ENCODE measurements at places on chromosomes 16 and 17. TPM values are rescaled to one million over a fixed set of nuclear protein-coding genes. Genes with fewer than 3 reads are reported as not detected.

CCL5 gene
- total RNA-seq: not detected

C16orf92 gene
- not detected for total RNA-seq

C1QL1 gene
- total RNA-seq: 7.1 TPM

GRCh38 chr16:85663891-85664321 lies 24.8 kb downstream of the GINS2 start:
- no peak for DNase-seq

GRCh38 chr17:65301184-65301583 lies 164.0 kb downstream of the RGS9 start:
- no peak for DNase-seq

ALDH3A1 gene
- total RNA-seq: 0.64 TPM

DNA sequence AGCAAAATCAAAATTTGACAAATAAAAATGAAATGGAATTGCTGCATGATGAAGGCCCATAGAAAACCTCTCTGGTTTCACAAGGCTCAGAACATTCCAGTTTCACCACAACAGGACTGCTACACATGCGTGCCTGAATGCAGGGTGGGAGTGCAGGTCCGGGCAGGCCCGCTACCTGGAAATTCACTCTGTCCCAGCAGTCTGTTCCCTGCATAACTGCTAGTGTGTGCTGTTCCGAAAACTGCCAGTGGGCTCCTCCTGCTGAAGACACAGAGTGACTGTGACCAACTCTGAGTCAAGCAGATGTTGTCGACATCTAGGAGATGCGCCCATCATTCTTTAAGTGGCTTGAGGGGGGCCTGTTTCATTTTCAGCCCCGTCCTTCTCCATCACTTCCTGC lies 284.8 kb upstream of the MAF start:
- DNase-seq: no peak

CTRB1 gene
- total RNA-seq: not detected

GRCh38 chr16:67872131-67872630 lies 671 bp upstream of the EDC4 start:
- no peak for DNase-seq

HNF1B gene
- not detected for total RNA-seq

DNA sequence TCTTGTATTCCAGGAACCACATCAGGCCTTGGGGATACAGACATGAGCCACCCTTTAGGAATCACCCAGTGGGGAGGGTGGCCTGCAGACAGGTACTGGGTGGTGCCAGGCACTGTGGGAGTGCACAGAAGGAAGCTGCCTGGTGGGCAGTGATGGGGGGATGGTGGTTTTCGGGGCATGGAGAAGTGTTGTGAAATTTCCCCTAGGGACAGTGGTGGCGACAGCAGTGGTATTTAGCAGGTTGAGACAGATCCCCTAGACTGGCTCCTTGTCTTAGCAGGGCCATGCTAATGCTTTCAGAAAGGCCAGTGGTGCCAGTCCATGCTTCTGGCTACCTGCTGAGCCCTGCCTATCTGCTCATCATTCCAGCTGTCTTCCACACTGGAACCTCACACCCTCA lies 129.6 kb downstream of the SPACA3 start:
- DNase-seq: no peak

DNA sequence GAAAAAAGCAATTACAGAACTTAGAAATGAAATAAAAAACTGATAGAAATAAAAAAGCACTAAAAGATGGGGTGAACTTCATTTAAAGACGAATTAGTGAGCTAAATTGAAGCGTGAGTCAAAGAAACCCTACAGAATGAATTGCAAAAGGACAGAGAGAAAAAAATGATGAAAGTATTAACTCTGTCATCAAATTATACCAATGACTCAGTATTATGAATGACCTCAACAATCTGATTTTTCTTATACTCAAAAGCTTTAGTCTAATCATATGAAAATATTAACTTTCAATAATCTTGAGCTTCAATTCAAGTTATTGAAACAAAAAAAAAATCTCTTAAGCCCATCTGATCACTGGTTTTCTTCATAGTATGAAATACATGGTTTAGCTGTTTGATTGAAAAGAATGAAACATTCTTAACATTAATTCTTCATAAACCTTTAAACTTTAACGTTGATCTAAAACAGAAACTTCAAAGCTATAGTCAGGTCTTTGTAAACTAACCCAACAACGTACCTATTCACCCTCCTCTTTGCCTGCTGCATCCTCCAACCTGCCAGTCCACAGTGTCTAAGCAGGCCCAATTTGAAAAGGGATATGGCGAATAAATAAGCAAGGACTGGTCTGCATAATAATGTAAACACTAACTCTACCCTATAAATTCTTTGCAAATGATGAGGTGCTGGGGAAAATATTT lies 6.6 kb downstream of the ABCA5 start:
- no peak for DNase-seq

GNG13 gene
- not detected for total RNA-seq

HID1 gene
- 11.8 TPM for total RNA-seq

- no peak for DNase-seq
Observed at GRCh38 chr16:60914334-60914733, 1121.9 kb downstream of the CDH8 start.

DNA sequence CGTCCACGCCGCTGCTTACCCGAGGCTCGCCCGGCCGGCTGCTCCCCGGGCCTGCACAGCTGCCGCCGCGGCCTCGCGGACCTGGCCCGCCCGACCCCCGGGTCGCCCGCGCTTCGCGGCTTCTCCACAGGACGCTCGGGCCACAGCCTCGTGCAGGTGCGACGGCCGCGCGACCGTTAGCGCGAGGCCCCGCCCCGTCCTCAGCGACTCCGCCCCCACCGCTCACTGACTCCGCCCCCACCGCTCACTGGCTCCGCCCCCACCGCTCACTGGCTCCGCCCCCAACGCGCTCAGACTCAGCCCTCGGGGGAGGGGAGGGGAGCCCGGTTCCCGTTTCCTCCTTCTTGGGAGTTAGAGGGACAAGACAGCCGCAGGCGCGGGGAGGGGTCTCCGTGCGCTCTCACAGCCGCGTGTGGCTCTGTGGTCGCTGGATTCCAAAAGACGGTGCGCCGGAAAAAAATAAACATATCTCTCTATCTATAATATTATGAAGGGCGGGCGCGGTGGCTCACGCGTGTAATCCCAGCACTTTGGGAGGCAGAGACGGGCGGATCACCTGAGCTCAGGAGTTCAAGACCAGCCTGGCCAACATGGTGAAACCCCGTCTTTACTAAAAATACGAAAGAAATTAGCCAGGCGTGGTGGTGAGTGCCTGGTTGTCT lies at the start of gene MEIOB:
TSS of gene MEIOB (minus strand) at position 191 of the 662 bp plus-strand sequence. CDS start 3,989 bp downstream, outside the sequence.
- peak; percentile 26 for DNase-seq

DNA sequence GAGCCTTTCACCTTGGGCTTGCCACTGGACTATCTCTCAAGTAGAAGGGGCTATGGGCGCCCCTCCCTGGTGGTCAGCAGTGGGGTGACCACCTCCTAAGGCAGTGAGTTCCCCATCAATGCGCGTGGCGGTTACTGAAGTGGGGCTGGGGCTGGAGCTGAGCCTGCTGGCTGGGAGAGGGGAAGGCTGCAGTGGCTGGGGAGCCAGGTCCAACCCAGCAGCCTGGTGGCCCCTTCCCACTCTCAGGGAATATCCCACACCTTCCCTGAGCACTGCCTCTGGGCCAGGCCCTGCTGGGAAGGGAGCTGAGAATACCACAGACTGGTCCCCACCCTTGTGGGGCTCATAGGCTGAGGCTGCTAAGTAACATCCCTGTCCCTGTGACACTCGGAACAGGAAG lies 19.8 kb upstream of the MPRIP start:
- DNase-seq: no peak

NKD1 gene
- total RNA-seq: 54.7 TPM

GRCh38 chr17:50129728-50130558 lies at the start of gene SAMD14:
Gene SAMD14 (minus strand): TSS chr17:50130160. CDS start chr17:50124959, 5,201 bp downstream.
- DNase-seq: peak; percentile 53

CD68 gene
- 1.6 TPM for total RNA-seq

CLEC3A gene
- not detected for total RNA-seq

DNA sequence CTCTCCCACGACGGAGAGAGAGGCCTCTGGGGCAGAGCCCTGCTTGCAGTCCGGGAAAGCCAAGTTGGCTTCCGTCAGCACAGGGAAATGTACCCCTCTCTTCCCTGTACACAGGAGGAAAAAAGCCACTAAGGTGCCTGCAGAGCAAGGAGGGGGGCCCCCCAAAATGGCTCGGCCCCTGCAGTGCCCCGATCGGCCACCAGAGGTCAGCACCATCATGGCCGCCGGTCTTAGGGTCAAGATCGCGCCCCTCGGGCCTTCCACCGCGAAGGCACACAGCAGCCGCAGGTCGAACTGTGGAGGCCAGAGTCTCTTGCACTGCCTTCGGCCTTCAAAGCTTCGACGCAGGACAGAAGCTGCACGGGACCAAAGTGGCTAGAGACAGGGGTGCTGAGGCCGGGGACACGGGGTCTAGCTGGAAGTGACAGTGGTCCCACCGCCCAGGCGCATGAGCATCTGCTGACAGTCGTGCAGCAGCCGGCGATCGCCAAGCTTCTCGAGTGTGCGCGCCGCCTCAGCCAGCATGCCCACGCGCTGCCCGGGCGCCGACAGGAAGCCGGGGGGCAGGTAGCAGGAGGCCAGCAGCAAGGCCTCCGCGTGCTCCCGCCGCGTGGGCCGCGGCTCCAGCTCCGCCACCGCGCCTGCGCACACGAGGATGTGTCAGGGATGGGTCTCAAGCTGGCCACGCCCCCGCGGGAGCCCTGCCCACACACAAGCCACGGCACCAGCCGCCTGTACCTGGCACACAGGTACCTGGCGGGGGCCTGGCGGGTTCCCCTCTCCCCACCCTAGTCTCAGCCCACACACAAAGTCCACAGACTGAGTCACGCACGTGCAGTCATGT lies 24.4 kb downstream of the SREBF1 start:
- peak; percentile 92 for DNase-seq

DNA sequence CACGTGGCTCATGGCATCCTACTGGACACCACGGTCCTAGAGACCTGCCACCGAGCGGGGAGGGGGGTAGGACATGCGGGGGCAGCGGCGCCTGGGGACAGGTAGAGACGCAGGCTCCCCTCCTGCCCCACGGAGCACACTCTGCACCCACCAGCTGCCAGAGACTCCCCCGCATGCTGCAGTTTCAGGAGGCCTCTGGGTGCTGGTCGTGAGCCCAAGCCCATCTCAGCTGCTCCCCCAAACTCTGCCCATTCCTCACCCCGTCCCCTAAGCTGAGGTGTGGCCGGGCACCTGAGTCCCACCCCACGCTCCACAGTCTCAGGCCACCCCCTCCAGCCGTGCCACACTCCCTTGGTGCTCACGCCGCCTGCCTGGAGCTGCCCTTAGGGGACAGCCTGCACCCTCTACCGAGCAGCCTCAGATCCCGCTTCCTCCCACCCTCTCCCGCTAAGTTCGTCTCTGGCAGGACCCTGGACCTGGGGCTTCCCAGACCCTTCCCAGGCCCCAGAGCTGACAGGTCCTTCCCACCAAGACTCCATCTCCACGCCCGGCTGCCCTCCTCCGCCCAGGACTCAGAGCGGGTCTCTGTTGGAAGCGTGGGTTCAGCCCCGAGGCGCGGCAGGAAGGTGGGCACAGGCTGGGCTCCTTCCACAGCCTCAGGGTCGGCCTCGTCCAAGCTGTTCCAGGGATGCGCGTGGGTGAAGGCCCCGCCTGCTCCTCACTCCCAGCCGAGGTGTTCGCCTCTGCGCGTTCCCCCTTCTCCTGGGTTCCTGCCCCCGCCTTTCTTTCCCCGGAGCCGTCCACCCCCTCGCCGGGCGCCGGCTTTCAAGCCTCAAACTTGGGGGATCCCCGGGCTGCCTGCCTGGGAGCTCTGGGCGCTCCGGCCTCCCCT lies 1.3 kb downstream of the RAB40B start:
- DNase-seq: no peak

DNA sequence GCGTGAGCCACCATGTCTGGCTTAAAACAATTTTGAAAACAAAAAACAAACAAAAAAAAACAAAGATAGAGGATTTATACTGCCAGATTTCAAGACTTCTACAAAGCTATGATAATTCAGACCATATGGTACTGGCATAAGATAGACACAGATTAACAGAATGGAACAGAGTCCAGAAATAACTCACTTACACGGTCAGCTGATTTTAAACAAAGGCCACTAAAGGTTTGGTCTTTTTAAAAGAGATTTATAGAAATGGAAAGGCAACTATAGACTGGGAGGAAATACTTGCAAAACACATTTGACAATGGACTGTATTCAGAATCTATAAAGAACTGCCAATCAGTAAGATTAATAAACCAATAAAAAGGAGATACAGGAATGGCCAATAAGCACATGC lies 48.6 kb upstream of the MNT start:
- DNase-seq: no peak

DNA sequence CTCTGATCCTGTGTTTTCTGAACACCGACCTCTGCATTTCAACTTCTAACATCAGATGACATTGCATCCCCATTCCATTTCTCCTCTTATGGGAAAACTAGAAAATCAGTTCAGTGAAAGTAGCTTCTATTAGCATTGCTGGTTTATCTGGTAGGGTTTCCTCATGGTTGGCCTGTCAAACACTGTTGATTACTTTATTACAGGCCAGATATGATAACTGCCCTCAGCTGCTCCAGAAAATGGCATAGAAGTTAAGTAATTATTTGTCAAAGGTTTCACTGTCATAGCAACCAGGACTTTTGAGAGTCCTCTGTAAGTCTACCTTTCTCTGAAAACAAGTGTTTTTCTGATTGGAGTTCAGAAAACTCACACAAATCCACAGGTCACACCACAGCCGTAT lies 3.0 kb downstream of the GFOD2 start:
- no peak for DNase-seq

- peak; percentile 99 for DNase-seq
Observed at GRCh38 chr16:2023092-2024031, 3.3 kb upstream of the NHERF2 start.

KRT40 gene
- total RNA-seq: not detected

DNA sequence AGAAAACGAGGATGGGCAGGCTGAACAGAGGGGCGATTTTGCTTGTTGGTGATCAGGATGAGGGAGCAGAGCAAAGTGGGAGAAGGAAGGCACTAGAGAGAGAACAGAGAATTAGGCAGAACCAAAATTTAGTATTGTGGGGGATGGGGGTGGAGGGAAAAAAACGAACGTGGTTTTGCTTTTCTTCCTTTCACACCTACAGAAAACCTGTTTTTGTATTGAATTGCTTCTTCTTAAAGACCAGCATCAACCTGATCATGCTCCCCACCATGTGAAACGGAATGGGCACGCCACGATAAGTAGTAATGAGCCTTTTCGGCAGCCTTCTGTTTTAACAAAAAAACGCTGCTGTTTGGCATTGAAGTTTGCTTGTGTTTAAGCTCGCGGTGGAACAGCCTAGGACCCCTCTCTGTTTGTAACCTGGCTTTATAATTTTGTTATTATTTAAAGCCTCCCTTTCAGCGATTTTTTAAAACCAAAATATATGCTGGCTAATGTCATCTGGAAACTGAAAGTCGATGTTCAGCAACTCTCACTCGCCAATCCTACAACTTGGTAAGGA lies 36.8 kb downstream of the ERCC4 start:
- DNase-seq: no peak

DPEP1 gene
- 0.41 TPM for total RNA-seq
